ENCODE measurements at places on chromosomes 2 and 18.

DNA sequence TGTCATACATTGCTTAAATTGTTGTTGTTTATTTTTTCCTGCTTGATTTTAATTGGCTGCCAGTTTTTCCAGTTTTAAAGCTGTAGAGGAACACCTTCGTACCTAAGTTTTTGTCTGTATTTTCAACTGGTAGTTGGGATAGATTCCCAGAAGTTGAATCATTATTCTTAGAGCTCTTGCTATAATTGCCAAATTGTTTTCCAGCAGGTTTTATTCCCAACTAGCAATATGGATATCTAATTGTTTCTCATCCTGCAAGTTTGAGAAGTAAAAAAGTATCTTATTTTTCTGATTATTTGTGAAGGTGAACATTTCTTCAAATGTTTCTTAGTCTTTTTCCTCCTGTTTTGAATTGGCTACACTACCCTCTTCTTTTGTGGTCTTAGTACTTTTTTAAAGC lies 6.7 kb downstream of the SMARCAL1 start:
- no peak for DNase-seq

DNA sequence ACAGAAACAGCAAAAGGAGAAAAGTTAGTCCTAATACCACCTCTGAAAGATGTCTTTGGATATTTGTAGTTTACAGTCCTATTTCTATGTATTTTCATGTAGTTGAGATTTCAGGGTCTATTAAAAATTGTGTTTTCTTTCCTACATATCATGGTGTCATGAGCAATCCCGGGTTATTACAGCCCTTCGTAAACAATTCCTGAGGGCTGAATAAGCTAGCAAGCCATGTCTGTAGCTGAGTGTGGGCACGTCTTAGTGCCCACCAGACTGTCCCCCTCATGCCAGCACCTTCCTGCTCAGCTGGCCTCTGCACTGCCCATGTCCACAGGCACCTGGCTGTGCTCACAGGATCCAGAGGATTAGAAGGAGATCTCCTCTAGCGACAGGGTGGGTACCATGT lies 60.6 kb downstream of the CTIF start:
- no peak for DNase-seq

- DNase-seq: no peak
Measured at GRCh38 chr18:54147439-54147838, 77.0 kb downstream of the MBD2 start.

GRCh38 chr2:181363164-181363563 lies 94.0 kb upstream of the ITGA4 start:
- DNase-seq: no peak

DNA sequence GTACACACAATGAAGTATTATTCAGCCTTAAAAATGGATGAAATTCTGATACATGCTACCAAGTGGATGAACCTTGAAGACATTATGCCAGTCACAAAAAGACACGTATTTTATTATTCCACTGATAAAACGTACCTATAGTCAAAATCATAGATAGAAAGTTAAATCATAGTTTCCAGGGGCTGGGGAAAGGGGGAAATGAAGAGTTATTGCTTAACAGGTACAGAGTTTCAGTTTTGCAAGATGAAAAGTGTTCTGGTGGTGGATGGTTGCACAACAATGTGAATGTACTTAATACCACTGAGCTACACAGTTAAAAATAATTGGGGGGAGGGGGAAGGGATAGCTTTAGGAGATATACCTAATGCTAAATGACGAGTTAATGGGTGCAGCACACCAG lies 279.0 kb upstream of the STON1 start:
- DNase-seq: no peak

All from AG04450 (cell line).